Endothelial cell (in vitro differentiated cells): ENCODE measurements at places on chromosomes 6 and 20. TPM values are rescaled to one million over a fixed set of nuclear protein-coding genes. Genes with fewer than 3 reads are reported as not detected.
A peak's percentile ranks its signal among the peaks of the same experiment; 100 is the strongest.

DNA sequence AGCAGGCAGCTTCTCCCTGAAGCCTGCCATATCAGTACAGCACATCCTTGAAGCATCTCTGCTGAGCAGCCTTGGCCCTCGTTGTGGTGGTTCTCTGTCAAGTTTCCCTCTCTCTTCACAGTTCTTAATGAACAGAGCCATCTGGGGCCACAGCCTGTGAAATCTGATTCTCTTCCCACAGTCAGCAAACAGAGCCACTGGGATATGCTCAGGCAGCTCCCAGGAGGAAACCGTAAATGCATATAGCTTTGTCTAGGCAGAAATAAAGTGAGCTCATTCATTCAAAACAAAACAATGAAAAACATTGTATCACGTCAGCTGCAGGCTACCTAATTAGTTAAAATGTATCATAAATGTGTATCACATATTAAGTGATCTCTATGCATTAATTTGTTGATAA, 80.3 kb downstream of the TBC1D7 start:
- DNase-seq = peak; percentile 6

GRCh38 chr6:42783177-42783875, 1.5 kb downstream of the BICRAL start:
- peak; percentile 59 for DNase-seq

DNA sequence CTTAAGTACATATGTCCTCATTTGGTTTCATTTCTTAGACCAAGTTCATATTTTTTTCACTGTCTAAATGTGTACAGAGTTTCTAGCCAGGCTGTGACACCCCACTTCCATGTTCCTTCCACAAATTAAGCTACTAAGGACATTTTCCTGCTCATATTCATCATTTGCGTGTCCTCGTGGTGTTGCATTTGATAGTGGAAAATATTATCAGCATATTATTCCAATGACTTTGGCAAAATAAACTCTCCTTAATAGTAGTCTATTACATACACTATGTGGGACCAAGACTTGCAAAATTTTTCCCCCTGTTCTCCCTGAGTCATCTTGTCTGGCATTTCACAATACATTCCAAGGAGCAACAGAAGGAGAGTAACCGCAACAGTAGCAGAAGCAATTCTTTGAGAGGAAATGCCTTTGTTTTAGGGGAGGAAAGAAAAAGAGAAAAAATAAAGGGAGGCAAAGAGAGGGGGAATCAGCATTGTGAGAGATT, 599.2 kb downstream of the COL12A1 start:
- no peak for DNase-seq

GRCh38 chr6:34904990-34905613, 16.0 kb downstream of the ANKS1A start:
- DNase-seq = no peak

GRCh38 chr6:3454273-3455010, 2.4 kb downstream of the SLC22A23 start:
- DNase-seq = no peak

DNA sequence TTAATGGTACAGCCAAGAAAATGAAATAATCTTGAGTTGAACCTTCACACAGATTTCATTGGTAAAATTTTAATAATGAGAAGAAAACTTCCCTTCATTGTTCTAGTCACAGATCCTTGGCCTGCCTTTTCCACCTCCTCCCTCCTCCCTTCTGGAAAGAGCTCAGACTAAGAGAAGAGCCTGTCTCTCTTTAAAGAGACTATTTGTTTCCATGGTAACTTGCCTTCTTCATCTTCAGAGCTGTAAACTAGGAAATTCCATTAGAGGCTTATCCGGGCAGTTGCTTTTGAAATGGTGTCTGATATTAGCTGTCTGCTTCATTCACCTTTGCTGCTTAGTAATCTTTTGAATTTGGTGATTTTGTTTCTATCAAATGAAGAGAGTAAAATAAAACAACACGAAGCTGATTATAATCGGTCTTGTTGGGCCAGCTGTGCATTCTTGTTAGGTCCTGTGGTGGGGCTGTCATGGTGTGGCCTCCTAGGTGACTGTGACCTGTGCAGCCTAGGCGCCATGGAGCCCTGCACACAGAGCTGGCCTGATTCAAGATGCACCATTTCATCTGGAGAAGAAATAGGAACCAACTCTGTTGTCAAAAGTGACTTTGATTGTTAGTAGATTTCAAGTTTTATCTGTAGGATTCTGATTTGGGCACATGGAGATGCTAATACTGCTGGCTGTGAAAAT, 96.7 kb downstream of the MAP3K7 start:
- DNase-seq = peak; percentile 13

DNA sequence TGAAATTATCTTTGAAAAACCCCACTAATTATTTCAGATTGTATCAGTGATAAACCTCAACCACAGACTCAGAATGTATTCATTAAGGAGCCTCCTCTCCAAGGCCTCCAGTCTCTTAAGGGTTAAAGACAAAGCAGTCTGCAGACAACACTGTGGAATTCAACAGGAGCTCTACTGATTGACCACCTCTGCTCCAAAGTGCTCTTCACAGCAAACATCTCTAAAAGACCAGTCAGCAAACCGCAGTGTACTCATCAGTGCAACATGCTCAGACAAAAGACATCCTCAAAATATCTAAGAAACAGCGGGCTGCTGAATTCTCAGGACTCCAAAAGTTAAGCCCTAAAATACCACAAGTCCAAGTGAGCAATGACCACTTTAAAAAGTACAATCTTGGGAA, 42.0 kb downstream of the UQCC1 start:
- DNase-seq = no peak

- DNase-seq = no peak
Observed at GRCh38 chr6:6166064-6166463, 154.4 kb downstream of the F13A1 start.

The OOEP gene
- not detected for total RNA-seq

The ADGRF1 gene
- not detected for total RNA-seq

The HSD17B8 gene
- 6.5 TPM for total RNA-seq

The DDX43 gene
- total RNA-seq = not detected

The DSP gene
- total RNA-seq = 109 TPM

The SNAP91 gene
- 1.5 TPM for total RNA-seq
